ENCODE measurements at places on chromosomes 13 and 19. TPM values are rescaled to one million over a fixed set of nuclear protein-coding genes. Genes with fewer than 3 reads are reported as not detected.

Gene LYPD3
- 0.09 TPM for total RNA-seq

Gene SHISA2
- under 0.01 TPM for total RNA-seq

Gene OR4F17
- total RNA-seq, result under 0.01 TPM

Gene ZNF135
- total RNA-seq, result 5.0 TPM

Gene TDRD3
- 18.3 TPM for total RNA-seq

Gene TNFSF13B
- 16.6 TPM for total RNA-seq

Gene ACER1
- not detected for total RNA-seq

Gene MADCAM1
- 0.14 TPM for total RNA-seq

Gene SYT3
- not detected for total RNA-seq

Gene LRRC63
- total RNA-seq, result not detected

Gene ZNF534
- total RNA-seq, result not detected

Gene ADM5
- total RNA-seq, result 0.28 TPM

Gene SMIM44
- total RNA-seq, result not detected

Gene PRRG2
- 0.83 TPM for total RNA-seq

Gene QPCTL
- total RNA-seq, result 19.1 TPM

Gene FPR3
- under 0.01 TPM for total RNA-seq

Gene FBXL12
- total RNA-seq, result 16.5 TPM

Gene NEK3
- total RNA-seq, result 10.0 TPM

Gene TSHZ3
- 11.7 TPM for total RNA-seq

Gene APOC4
- not detected for total RNA-seq

Gene IRGC
- not detected for total RNA-seq

Gene SSC5D
- 5.4 TPM for total RNA-seq

Gene ZNF112
- total RNA-seq, result 6.8 TPM

Gene NBEA
- 4.1 TPM for total RNA-seq

Gene KLK15
- not detected for total RNA-seq

Gene C19orf85
- total RNA-seq, result not detected

Gene ANKRD24
- 1.1 TPM for total RNA-seq

Gene KLF2
- total RNA-seq, result 1.00 TPM

All from smooth muscle cell of bladder (primary cell).